ENCODE measurements at places on chromosomes 3 and 15. TPM values are rescaled to one million over a fixed set of nuclear protein-coding genes. Genes with fewer than 3 reads are reported as not detected.
A peak's percentile ranks its signal among the peaks of the same experiment; 100 is the strongest.

- H3K27ac ChIP-seq: no peak overlapping the region
- H3K4me1 ChIP-seq: no peaks in the 10 kb centered on the region
- no peaks in the 10 kb centered on the region for H3K36me3 ChIP-seq
- peak; percentile 48 for DNase-seq
These were observed 1297.6 kb upstream of the ALCAM start for GRCh38 chr3:104069114-104069513.

- H3K36me3 ChIP-seq: no peaks in the 10 kb centered on the region
- peak; percentile 84 for DNase-seq
- H3K27me3 ChIP-seq: no peaks in the 10 kb centered on the region
- no peak overlapping the region for H3K4me3 ChIP-seq
These were observed 76.1 kb downstream of the ABHD5 start for GRCh38 chr3:43766672-43767465.

GRCh38 chr3:192207651-192208050, 519.7 kb downstream of the FGF12 start:
- no peaks in the 10 kb centered on the region for H3K27me3 ChIP-seq
- H3K36me3 ChIP-seq: no peaks in the 10 kb centered on the region
- no peak overlapping the region for H3K4me3 ChIP-seq
- H3K4me1 ChIP-seq: no peaks in the 10 kb centered on the region
- no peak overlapping the region for H3K27ac ChIP-seq

GRCh38 chr3:99774467-99774866, 43.2 kb upstream of the CMSS1 start:
- no peak overlapping the region for H3K4me3 ChIP-seq
- no peaks in the 10 kb centered on the region for H3K36me3 ChIP-seq
- no peak overlapping the region for H3K27ac ChIP-seq
- H3K27me3 ChIP-seq: no peaks in the 10 kb centered on the region
- H3K4me1 ChIP-seq: peaks cover 2% of the 10 kb centered on the region

DNA sequence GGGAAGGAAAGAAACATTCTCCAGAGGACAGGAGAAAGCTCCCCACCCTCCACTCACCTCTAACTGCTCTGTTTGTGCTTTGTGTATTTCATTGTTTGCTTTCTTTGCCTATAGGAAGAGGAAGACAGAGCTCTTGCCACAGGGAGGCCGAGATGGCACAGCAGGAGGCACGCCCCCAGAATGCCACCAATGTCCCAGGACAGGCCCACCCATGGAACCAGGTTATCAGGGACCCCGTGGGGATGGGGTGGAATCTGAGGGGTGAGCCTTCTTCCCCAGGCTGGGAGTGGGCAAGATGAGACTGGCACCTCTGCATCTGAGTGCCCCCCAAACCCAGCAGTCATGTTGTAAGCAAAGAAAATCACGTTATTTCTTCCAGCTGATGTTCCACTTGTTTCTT, 155.8 kb downstream of the TBC1D2B start:
- no peak overlapping the region for H3K27ac ChIP-seq
- no peak for DNase-seq
- H3K36me3 ChIP-seq: no peaks in the 10 kb centered on the region
- H3K4me3 ChIP-seq: no peak overlapping the region
- H3K4me1 ChIP-seq: no peaks in the 10 kb centered on the region
- H3K27me3 ChIP-seq: no peaks in the 10 kb centered on the region

DNA sequence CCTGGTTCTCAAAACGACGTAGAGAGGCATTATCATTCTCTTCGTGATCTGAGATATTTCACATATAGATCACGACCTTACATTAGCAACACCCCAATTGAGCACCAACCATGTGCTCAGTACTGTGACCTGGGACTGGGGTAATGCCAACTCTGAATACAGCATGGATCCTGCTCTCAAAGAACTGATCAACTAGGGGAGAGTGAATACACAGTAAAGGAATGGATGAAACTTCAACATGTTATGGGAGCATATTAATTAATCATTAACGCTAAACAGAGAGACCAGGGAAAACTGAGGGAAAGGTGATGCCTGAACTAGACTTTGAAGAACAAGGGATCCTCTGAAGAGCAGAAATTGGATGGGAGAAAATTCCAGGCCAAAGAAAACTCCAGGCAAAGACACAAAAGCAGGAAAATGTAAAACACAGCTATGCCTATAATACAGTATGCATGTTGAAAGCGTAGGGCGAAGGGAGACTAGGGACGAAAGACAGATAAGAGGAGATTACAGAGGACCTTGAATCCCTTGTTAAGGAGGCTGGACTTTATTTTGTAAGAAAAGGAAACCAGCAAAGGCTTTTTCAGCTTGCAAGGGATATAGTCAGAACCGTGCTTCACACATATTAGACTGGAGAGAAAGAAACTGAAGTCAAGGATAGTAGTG, 105.7 kb downstream of the ANO10 start:
- no peaks in the 10 kb centered on the region for H3K27me3 ChIP-seq

- peak; percentile 3 for DNase-seq
- no peak overlapping the region for H3K27ac ChIP-seq
- H3K4me1 ChIP-seq: no peaks in the 10 kb centered on the region
These were observed 279.0 kb downstream of the MFSD1 start for GRCh38 chr3:159080821-159081220.

- no peaks in the 10 kb centered on the region for H3K27me3 ChIP-seq
- no peak overlapping the region for H3K27ac ChIP-seq
- no peak overlapping the region for H3K4me3 ChIP-seq
- H3K4me1 ChIP-seq: no peaks in the 10 kb centered on the region
These were observed 291.2 kb downstream of the NTRK3 start for GRCh38 chr15:87965304-87965703.

GRCh38 chr3:189902230-189903186, 218.2 kb downstream of the P3H2 start:
- no peak overlapping the region for H3K27ac ChIP-seq
- H3K36me3 ChIP-seq: no peaks in the 10 kb centered on the region
- H3K4me3 ChIP-seq: no peak overlapping the region
- no peaks in the 10 kb centered on the region for H3K4me1 ChIP-seq

DNA sequence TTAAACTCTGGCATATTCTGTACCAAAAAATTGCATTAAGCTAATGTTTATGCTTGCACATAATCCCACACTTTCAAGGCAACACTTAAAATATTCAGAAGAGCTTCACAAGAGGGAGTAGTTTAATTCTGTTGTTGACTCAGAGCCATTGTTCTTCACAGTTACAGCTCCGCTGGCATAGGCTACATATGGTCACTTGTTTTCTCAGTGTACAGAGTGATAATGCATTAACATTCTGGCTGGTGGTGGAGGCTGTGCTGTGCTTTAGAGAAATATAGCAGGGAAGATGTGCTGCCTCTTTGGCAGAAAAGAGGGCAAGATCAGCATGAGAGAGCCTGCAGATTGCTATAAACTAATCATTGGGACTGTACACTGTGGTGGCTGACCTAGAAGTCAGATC, 13.3 kb downstream of the NLGN1 start:
- H3K4me3 ChIP-seq: no peak overlapping the region
- no peaks in the 10 kb centered on the region for H3K4me1 ChIP-seq
- no peak overlapping the region for H3K27ac ChIP-seq
- DNase-seq: no peak
- no peaks in the 10 kb centered on the region for H3K27me3 ChIP-seq

- H3K36me3 ChIP-seq: no peaks in the 10 kb centered on the region
- no peak overlapping the region for H3K27ac ChIP-seq
- no peak for DNase-seq
- H3K4me1 ChIP-seq: no peaks in the 10 kb centered on the region
- no peak overlapping the region for H3K4me3 ChIP-seq
These were observed 28.0 kb upstream of the PTX3 start for GRCh38 chr3:157408499-157409149.

- no peaks in the 10 kb centered on the region for H3K27me3 ChIP-seq
- no peaks in the 10 kb centered on the region for H3K36me3 ChIP-seq
- no peak overlapping the region for H3K27ac ChIP-seq
- no peak overlapping the region for H3K4me3 ChIP-seq
- H3K4me1 ChIP-seq: no peaks in the 10 kb centered on the region
These were observed 269.7 kb upstream of the ATP10A start for GRCh38 chr15:26132811-26133210.

GRCh38 chr15:22942306-22942855, 37.8 kb downstream of the CYFIP1 start:
- peaks cover 10% of the 10 kb centered on the region for H3K36me3 ChIP-seq
- no peak for DNase-seq
- H3K4me3 ChIP-seq: no peak overlapping the region
- H3K27ac ChIP-seq: no peak overlapping the region

DNA sequence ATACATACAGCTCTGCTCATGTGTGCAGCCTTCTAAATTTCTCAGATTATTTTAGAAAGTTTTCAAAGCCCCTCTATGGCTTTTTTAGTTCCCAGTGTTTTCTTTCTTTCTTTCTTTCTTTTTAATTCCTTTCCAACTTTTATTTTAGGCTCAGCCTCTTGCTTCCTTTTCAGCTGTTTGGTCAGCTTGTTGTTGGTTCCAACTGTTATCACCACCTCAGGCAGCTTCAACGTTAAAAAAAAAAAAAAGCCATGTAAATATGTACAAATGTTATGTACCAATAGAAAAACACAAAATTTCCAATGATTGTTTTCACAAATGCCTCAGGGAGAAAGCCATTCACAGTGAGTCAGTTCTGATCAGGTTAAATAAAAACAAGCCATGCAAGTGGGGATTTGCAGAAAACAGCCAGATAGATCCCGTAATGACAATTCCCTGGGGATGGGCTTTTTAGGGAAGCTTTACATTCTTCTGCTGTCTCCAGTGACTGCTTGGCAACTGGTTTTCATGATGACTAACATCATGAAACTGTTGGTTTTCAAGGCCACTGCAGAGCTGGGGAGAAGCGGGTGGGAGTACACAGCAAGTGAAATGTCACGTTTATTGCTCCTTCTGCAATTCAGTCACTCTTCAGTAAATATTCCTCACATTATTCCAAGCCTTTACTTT, 908.4 kb downstream of the EPHA3 start:
- no peak overlapping the region for H3K4me3 ChIP-seq
- no peaks in the 10 kb centered on the region for H3K27me3 ChIP-seq
- H3K4me1 ChIP-seq: peaks cover 2% of the 10 kb centered on the region
- no peak overlapping the region for H3K27ac ChIP-seq
- H3K36me3 ChIP-seq: no peaks in the 10 kb centered on the region
- DNase-seq: peak; percentile 85

GRCh38 chr3:141412087-141412935, 44.0 kb downstream of the ZBTB38 start:
- peak overlapping the region; percentile 5 for H3K4me3 ChIP-seq
- H3K27me3 ChIP-seq: no peaks in the 10 kb centered on the region

DNA sequence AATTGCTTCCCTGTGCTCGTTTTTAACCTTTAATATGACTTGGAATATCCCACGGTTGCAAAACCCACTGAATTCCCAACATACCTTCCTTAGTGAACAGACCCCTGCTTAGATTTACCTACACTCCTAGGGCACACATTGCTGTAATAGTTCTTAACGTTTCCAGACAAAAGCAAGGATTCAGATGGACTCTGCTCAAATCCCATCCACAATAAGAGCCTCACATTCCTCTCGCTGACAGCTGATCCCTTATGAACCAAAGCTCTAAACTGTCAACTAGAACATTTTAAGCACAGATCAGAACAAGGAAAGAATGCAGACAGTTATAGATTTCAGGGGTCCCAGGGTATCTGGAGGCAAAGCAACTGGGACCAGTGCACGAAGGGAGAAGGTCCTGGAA, 248.3 kb upstream of the ICE2 start:
- H3K27me3 ChIP-seq: no peaks in the 10 kb centered on the region
- no peak overlapping the region for H3K4me3 ChIP-seq
- H3K4me1 ChIP-seq: no peaks in the 10 kb centered on the region
- H3K27ac ChIP-seq: no peak overlapping the region

DNA sequence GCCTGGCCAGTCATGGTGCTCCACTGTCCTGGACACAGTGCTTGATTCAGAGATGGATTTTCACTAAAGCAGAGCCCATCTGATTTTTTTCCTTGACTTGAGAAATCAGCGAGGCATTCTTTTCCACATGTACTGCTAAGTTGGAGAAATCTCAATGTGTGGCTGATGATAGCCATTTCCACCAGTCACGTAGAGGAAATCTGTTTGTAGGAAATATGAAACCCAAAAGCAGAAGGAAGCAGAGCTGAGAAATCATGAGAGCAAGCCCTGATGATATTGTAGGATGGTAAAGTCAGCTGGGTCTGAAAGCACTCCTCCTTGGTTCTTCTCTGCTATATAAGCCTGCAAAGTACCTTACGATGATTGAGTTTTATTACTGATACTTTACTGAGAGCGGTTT, 1233.4 kb downstream of the ROBO2 start:
- no peaks in the 10 kb centered on the region for H3K4me1 ChIP-seq
- no peaks in the 10 kb centered on the region for H3K36me3 ChIP-seq
- no peaks in the 10 kb centered on the region for H3K27me3 ChIP-seq

- no peaks in the 10 kb centered on the region for H3K27me3 ChIP-seq
- no peak overlapping the region for H3K4me3 ChIP-seq
- H3K36me3 ChIP-seq: no peaks in the 10 kb centered on the region
These were observed 25.0 kb upstream of the BCL6 start for GRCh38 chr3:187770224-187770623.

- H3K27me3 ChIP-seq: no peaks in the 10 kb centered on the region
- no peak overlapping the region for H3K4me3 ChIP-seq
- no peaks in the 10 kb centered on the region for H3K4me1 ChIP-seq
- H3K36me3 ChIP-seq: no peaks in the 10 kb centered on the region
- H3K27ac ChIP-seq: no peak overlapping the region
These were observed 74.0 kb upstream of the NMNAT3 start for GRCh38 chr3:139751789-139752188.

DNA sequence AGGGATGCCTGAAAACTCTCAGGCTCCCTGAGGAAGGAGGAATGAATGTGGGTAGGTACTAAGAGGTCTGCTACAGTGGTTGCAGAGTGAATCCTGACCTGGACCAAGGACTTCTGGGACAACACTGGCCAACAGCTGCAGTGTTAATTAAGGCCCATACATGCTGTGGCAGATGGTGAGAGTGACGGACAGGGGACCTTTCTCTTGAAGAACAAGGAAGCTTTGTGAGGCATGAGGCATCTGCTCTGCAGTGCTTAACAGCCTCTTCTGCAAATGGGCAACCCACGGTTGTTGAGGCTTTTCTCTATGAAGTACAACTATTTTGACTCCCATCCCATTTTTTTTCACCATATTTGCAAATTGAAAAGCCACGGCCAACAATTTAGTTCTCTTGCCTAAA, 26.6 kb upstream of the ACAN start:
- no peaks in the 10 kb centered on the region for H3K27me3 ChIP-seq
- H3K4me1 ChIP-seq: no peaks in the 10 kb centered on the region
- no peak for DNase-seq
- H3K27ac ChIP-seq: no peak overlapping the region

- no peak overlapping the region for H3K27ac ChIP-seq
- DNase-seq: no peak
These were observed 55.8 kb downstream of the GTF2E1 start for GRCh38 chr3:120798346-120798745.

The RASGRP1 gene
- 1.6 TPM for polyA plus RNA-seq

The RAB27A gene
- 34.9 TPM for polyA plus RNA-seq

The PCBP4 gene
- 47.1 TPM for polyA plus RNA-seq

The GOLGA8T gene
- 0.03 TPM for polyA plus RNA-seq

The ZNF710 gene
- polyA plus RNA-seq: 2.2 TPM

The SLC51A gene
- polyA plus RNA-seq: not detected

The MOBP gene
- not detected for polyA plus RNA-seq

The TP63 gene
- not detected for polyA plus RNA-seq

Measured in fibroblast of lung (primary cell).